ENCODE measurements at places on chromosomes 7 and 10.

DNA sequence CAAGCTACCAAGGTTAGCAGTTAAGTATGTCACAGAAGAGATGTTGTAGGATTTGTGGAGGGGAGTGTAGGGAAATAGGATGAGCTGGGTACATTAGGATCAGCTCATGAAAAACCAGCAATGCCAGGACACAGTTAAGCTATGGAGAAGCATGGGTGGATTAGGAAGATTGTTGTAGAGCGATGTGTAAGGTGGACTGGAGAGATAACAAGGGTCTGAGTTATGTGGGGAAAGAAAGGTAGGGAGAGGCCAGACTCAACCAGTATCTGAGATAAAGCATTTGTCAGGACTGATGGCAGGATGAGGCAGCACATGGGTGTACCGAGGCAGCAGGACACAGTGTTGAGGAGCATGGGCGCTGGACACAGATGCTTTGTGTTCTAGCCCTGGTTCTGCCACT, 85.4 kb upstream of the PRR15 start:
- no peak for DNase-seq

GRCh38 chr7:21067216-21067615, 280.5 kb upstream of the SP8 start:
- no peak for DNase-seq

DNA sequence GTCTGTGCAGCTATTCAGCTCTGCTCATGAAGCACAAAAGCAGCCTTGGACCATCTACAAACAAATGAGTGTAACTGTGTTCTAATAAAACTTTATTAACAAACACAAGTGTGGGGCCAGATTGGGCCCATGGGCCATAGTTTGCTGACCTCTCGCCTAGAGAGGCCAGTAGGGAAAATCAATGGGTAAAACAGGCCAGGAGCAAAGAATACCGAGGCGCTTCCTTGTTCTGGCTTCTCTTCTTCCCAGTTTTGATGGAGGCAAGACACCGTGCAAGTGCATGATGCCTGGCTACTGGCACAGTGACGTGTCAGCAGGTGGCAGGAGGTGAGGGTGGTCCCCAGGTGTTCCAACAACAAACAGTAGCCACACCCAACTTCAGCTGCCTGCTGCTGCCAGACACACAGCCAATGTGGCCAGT, 94.3 kb upstream of the SDK1 start:
- DNase-seq: no peak

GRCh38 chr7:79137942-79138341, 315.5 kb downstream of the MAGI2 start:
- no peak for DNase-seq

DNA sequence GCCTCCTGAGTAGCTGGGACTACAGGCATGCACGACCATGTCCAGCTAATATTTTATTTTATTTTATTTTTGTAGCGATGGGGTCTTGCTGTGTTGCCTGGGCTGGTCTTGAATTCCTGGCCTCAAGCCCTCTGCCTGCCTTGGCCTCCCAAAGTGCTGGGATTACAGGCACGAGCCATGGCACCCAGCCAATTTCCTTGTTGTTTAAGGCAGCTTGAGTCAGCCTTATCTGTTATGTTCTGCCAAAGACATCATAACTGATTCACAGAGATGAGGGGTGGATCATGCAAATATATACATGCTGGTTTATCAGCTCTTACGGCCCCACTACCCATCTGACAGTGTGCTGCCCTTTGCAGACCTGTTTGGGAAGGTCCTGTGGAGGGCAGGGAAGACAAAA, 826.7 kb downstream of the TYW1 start:
- no peak for DNase-seq

- no peak for DNase-seq
Observed at GRCh38 chr7:155618708-155619633, 25.5 kb upstream of the RBM33 start.

DNA sequence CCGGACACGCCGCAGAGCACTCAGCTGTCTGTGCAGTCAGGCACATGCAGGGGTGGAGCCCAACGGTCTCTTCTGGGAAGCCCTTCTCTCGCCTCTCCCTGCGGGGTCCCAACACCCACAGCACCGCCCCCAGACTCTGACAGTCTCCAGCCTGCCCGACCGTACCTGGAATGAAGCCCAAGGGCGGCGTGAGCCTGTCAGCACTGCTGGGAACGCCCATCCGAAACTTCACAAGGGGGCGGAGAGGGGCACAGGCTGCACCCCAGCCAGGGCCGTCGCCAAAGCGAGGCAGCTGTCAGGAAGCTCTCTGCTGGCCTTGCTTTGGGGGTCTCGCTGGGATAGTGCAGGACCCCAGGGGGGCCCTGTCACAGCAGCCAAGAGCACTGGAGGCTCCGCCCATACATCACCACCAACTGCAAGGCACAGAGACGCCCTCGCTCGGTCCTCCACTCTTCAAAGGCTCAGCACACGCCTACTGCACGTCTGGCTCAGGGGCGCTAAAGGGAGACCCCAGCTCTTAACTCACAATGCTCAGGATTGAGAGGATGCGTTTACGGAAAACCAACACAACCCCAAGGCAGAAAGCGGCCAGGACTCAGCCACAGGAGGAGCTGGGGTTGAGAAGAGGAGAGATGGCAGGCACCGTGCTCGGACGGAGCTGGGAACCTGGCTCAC, 30.9 kb downstream of the MAD1L1 start:
- no peak for DNase-seq

- DNase-seq: no peak
Observed at GRCh38 chr7:78448911-78449310, 650.3 kb downstream of the PHTF2 start.

DNA sequence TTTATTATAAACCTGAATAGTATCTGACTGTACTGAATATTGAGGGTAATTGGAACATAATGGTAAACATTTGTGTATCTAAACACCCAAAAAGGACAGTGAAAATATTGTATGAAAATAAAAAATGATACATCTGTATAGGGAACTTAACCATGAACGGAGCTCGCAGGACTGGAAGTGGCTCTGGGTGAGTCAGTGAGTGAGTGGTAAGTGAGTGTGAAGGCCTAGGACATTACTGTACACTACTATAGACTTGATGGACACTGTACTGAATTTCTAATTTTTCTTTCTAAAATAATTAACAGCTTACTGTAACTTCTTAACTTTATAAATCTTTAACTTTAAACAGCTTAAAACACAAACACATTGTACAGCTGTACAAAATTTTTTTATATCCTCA, 454.5 kb upstream of the FZD8 start:
- no peak for DNase-seq

GRCh38 chr10:24133835-24134234, 75.1 kb upstream of the KIAA1217 start:
- no peak for DNase-seq

GRCh38 chr7:104156842-104157277, 51.0 kb downstream of the ORC5 start:
- peak; percentile 25 for DNase-seq

DNA sequence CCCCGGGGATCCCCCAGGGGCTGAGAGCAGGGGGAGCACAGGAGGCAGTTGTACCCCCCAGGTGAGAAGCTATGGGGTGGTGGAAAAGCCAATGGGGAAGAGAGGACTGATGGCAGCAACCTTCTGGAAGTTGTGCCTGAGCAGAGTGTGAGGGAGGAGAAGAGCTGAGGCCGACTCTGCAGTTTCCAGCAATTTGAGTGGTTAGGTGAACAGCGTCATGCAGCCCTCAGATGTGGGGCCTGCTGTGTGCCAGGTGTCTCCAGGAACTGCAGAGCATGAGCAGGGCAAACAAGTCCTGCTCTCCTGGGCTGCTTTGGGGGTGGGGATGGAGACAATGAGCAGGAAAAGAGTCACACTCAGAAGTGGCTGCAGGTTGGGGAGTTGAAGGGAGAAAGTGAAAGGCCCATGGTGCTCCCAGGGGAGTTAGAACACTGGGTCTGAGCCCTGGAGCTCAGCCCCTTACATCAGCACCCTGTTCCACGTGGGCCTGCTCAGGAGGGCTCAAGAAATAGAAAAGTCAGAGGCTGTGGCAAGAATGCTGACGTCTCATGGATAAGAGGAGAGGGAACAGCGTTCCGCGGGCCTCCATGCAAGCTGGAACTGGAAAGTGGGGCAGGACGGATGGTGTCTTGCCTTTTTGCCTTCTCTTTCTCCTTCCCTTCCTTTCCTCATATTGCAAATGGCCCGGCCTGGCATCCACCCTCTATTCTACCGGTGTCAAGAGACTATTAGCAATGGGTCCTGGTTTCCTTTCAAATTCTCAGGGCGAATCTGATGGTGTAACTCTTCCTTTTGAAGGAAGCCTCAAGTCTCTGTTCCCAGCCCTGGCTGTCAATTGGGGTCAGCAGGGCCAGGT, 4.0 kb upstream of the AFAP1L2 start:
- DNase-seq: peak; percentile 7

DNA sequence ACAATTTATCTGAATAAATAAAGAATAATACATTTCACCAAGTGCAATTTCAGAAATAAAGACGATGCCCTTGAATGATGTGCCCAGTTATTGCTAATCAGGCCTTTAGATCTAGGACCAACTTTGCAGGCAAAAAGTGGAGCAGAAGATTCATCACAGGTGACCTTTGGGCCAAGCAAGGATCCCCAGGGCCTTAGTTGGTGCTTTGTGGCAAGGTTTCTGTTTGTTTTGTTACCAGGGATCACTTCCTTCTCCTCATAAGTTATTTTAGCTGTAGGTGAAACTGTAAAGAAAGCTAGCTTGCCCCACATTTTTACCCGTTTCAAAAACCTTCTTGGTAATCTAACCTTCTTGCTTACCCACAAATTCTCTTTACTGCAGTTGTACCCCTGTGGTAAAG, 323.2 kb downstream of the NEBL start:
- no peak for DNase-seq

GRCh38 chr7:64811767-64812166, 17.5 kb downstream of the ZNF138 start:
- DNase-seq: no peak

GRCh38 chr10:33155720-33156638, 178.5 kb downstream of the NRP1 start:
- no peak for DNase-seq

DNA sequence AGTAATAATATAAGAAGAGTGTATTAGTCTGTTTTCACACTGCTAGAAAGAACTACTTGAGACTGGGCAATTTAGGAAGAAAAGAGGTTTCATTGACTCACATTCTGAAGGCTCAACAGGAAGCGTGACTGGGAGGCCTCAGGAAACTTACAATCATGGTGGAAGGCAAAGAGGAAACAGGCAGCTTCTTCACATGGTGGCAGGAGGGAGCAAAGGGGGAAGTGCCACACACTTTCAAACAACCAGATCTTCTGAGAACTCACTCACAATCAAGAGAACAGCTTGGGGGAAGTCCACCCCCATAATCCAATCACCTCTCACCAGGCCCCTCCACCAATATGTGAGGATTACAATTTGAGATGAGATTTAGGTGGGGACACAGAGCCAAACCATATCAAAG, 212.5 kb upstream of the HDAC9 start:
- no peak for DNase-seq

GRCh38 chr10:46223626-46224413, 63.0 kb upstream of the ANTXRL start:
- no peak for DNase-seq

DNA sequence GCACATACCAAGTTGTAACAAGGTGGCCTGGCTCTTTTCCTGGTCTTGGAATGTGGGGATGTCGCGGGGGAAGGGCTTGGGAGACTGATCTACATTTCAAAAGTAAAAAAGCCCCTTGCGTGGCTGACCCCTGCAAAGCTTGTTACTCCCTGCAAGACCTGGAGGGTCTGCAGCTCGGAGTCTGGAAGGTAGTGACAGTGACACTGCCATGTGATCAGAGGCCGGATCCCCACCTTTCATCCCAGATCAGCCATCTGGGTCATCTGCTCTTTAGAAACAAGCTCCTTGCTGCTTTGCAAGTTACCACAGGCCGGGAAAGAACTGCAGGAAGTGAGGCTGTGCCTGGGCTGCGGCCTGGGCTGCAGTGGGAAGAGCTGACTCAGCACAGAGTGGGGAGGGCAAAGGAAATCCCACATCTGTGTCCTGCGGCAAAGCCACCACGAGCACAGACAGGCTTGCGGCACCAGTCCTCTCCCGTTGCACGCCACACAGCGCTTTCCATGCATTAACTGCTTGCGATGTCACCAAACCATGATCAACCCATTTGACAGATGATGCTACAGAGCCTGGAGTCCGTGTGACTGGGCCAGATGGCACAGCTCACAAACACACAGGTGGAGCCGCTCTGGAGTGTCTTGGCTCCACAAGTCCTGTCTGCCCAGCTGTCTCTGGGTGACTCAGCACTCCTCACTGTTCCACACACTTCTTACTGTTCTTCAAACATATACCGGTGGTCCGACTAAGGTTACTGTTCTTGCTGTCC, 97.7 kb downstream of the SH3PXD2A start:
- no peak for DNase-seq

DNA sequence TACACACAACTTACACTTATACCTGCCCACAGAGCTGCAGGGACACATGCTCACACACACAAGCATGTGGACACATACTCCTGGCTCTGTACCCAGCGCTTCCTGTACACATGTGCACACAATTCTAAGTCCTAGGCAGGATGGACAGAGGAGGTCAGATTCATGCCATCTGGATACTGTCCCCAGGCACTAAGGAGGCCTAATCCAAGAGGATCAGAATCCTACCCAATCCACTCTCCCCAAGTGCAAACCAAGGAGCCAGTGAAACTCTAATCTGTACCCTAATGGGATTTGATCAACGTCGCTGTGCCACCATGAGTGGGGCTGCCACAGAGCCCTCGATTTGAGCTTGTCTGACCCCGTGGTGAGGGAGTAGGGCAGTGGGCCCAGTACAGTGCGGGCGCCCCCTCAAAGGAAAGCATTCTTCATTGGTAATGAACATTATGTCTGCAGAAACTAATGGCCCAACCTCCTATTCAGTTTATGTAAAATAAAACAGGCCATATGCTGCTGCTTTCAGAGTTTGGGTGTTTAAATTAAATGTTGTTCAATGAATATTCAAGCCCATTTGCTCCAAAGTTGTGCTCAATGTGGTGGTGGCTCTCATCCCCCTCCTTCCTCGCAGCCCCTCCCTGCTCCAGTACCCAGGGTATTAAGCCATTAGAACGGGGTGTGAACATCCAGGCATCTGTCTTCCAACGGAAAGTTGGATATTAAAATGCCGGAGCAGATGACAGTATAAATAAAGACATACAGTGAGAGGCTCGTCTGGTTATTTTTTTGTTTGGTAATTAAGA, 26.4 kb downstream of the RPS24 start:
- no peak for DNase-seq

DNA sequence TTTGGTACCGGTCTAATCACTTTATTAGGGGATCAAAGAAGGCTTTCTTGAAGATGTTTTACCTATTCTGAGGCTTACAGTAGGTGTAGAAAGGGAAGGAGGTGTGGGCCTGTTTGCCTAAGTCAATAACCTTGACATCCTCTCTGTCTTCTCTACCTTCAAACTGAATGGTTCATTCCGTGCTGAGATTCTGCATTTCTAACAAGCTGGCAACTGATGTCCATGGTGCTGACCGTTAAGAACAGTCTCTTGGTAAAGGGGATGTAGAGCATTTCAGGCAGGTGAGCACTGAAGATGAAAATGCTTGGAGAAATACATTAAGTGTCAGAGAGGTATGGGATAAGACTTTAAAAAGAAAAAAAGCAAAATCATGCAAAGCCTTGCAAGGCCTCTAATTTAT, 51.5 kb upstream of the DGKB start:
- no peak for DNase-seq

GRCh38 chr7:130966246-130967009, 232.4 kb upstream of the KLF14 start:
- DNase-seq: no peak
